Activated CD4-positive, alpha-beta T cell treated with anti-CD3 and anti-CD28 coated beads, Interleukin-2, amount 10 ng/mL, durations not matched to agents 24 days and 14 days (primary cell): ENCODE measurements at places on chromosomes 1 and 21.

GRCh38 chr1:20199403-20199802 is 13.1 kb upstream of the PLA2G2C start:
- no peak for DNase-seq

- DNase-seq: no peak
These were observed 42.2 kb downstream of the LRRC53 start for GRCh38 chr1:74470251-74470650.

DNA sequence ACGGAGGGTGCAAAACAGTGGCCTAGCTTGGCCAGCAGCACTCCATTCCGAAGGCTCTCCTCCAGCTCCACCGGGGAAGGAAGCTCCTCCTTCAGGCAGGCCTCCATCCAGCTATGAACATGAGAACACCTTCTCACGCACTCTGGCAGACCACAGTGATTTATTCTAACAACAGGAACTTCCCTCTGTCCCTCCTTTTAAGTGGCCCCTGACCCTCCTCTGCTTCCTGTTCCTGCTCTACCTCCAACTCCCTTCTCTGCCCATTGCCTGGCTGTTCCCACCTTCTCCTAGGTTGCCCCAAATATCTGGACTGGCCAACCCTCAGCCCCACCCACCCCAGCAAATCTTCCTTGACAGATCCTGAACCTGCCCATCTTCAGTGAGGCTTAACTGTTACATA is 5.9 kb downstream of the IQGAP3 start:
- DNase-seq: no peak

GRCh38 chr1:239436286-239436685 is 49.9 kb downstream of the CHRM3 start:
- no peak for DNase-seq

- no peak for DNase-seq
These were observed 156.8 kb upstream of the TNR start for GRCh38 chr1:175900171-175900570.

DNA sequence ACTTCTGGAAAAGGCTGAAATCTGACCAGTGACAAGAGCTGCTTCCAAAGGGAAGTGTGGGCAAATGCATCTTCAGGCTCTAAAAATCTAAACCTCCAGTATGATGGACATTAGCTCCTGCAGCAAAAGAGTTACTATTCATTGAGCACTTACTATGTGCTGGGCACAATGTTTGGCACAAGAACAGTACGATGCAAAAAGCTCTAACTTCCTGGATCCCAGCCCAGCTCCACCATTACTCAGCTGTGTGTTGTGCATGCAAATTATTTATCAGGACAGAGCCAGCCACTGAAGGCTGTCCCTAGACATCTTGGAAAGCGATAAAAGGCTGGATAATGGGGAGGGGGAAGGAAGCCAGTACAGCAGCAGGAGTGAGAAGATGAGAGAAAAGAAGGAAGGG is 143.5 kb downstream of the ELAVL4 start:
- no peak for DNase-seq

DNA sequence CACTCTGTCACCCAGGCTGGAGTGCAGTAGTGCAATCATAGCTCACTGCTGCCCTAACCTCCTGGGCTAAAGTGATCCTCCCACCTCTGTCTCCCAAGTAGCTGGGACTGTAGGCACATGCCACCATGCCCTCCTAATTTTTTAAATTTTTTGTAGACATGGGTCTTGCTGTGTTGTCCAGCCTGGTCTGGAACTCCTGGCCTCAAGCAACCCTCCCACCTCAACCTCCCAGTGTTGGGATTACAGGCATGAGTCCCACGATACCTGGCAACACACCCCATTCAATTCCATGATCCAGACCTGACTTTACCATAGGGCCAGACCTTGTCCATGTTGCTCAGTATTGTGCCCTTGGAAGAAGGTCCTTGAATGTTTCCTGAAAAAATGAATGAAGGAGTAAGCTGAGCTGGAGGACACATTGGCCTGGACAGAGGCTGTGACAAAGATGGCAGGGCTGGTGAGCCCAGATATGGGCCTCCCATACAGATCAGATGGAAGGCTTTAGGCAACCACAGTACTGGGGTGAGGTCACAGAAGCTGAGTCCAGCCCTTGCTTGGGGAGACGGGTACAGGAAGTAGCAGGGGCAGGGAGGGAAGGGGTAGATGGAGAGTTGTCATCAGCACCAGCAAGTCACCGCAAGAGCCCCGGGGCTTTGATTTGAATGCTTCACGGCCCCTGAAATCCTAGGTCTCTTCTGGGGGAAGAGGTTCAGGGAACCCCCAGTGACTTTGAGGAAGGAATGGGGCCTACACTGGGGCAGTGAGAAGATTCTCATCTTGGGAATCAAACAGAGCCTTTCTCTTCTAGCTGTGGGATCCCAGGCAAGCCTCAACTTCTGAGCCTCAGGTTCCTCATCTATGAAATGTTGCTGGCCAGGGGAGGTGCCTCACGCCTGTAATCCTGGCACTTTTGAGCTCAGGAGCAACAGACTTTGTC is 40.1 kb upstream of the DMBX1 start:
- no peak for DNase-seq

GRCh38 chr21:32929633-32930038 is 96.1 kb upstream of the OLIG2 start:
- DNase-seq: no peak

DNA sequence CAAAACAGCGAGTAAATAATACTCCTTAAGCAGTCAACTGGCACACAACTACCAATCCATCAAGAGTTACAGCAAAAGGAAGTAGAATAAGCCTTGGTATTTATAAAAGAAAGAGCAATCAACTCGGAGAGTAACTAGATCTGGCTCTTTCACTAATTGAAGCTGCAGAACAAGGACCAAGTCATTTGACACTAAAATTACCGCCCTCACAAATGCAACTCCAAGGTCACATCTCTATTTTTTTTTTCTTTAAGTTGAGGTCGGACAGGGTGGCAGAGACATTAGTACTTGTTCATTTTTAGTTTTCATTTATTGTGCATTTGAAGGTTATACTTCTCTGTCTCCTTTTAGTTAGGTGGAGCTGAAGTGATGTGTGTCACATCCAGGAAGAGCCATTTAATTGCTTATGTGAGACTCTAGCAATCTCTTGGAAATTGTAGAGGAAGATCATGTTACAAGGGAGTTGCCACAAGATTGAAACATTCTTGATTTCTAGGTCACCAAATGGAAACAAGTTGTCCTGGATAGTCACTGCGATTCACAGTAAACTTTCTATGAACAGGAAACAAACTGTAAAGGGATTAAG is 138.1 kb upstream of the ADAMTS5 start:
- DNase-seq: no peak

GRCh38 chr1:44808063-44808937 is at the start of gene BTBD19:
Gene BTBD19, plus strand, starts transcription at chr1:44808523. Its CDS starts 298 bp downstream, at chr1:44808821.
- DNase-seq: peak; percentile 75

GRCh38 chr1:199010492-199010891 is 371.7 kb downstream of the PTPRC start:
- DNase-seq: no peak

DNA sequence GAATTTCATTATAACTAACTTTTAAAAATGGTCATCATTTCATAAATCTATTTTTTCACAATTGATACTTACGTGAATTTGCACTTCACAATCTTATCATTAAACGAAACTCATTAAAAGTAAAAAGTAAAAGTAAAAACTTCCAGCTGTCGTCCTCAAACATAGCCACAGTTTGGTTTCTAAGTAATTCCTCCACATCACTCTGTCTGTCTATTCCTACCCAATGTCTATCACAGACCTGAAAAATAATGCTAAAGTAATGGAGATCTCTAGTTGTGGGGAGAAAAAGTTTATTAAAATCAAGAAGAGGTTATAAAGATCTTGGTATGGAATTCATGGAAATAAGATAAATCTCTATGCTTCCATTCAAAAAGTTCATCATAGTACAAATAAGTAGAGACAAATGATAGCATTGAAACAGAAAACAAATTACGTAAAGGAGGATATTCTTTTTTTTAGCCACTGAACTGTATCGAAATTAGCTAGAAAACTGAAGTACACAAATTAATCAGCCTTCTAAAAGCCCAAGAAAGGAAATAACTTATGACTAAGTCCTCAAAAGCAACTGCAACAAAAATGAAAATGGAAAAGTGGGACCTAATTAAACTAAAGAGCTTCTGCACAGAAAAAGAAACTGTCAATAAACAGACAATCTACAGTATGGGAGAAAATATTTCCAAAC is 148.6 kb downstream of the TIAM1 start:
- DNase-seq: no peak

DNA sequence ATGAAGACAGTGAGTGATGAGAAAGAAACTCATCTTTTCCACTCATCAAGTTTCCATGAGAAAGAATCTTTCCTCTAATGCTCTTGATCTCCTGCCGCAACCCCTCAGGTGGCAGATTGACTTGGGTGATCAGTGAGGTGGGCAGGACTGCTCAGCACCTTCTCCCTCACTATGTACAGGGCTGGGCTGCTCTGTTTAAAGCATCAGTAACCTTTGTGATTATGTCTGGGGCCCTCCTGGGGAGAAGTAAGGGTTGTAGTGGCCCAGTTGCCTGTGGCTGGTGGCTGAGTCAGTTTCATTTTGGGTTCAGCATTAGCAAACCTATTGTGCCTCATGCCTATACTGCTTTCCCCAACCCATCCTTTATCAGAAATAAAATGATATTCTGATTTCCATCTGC is 366.0 kb downstream of the TTLL7 start:
- DNase-seq: no peak

- no peak for DNase-seq
These were observed 25.2 kb upstream of the SSX2IP start for GRCh38 chr1:84715342-84716019.

DNA sequence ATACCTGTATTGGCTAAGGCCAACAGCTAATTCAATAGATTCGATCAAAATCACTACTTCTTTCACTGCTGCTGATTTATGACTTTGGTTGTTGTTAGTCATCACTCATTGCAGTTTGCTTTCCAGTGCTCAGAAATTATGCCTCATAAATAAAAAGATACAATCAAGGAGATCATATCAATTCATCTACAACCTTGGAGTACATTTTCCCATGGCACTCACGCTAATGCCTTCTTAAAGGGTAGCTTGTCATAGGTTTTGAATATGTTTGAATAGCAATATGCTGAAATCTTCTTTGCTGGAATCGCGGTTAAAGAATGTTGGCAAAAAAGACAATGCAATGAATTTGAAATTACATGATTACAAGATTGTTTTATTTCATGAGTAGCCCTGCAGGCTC is 89.9 kb downstream of the KCTD3 start:
- no peak for DNase-seq

DNA sequence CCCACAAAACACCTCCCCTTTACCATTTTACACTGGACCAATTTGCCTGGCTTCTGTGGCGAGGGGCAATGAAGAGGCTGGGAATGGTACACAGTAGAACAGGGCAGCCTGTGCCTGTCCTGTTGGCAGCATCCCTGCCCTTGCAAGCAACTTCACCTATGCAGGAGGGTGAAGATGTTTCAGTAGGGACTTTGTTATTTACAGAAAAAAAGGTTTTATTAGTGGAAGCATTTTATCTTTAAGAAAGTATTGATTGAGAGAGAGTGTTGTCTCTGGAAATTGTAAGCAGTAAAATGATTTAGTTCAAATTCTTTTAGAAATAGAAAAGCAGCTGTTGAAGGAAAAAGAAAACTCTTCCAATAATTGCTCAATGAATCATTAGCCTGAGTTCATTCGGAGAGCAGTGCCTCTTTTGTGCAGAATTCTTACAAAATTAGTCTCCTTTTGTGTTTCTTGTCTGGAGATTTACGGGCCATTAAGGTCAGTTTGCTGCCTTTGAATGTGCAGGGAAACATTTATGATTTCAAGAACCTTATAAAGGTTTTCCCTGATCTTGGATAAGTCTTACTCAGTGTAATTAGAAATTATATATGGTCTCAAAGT is 49.1 kb downstream of the HHAT start:
- DNase-seq: no peak

- DNase-seq: no peak
These were observed 67.3 kb downstream of the VCAM1 start for GRCh38 chr1:100786870-100787269.

- DNase-seq: no peak
These were observed 28.9 kb upstream of the GPR37L1 start for GRCh38 chr1:202093858-202094257.

GRCh38 chr1:219176168-219176567 is 2.5 kb downstream of the LYPLAL1 start:
- no peak for DNase-seq

- peak; percentile 40 for DNase-seq
These were observed 47.4 kb downstream of the CLCA4 start for GRCh38 chr1:86594284-86594770.

- DNase-seq: no peak
These were observed 82.2 kb downstream of the FMN2 start for GRCh38 chr1:240173836-240174235.

DNA sequence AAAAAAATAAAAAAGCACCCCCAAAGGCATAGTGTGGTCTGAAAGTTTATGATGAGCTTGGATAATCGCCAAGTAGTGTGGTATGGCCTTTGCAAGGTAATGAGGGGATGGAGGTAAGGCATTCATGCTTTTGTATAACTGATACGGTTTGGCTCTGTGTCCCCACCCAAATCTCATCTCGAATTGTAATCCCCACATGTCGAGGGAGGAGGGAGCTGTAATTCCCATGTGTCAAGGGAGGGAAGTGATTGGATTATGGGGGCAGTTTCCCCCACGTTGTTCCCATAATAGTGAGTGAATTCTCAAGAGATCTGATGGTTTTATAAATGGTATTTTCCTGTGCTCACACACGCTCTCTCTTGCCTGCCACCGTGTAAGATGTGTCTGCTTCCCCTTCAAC is 215.5 kb downstream of the NFIA start:
- DNase-seq: no peak

DNA sequence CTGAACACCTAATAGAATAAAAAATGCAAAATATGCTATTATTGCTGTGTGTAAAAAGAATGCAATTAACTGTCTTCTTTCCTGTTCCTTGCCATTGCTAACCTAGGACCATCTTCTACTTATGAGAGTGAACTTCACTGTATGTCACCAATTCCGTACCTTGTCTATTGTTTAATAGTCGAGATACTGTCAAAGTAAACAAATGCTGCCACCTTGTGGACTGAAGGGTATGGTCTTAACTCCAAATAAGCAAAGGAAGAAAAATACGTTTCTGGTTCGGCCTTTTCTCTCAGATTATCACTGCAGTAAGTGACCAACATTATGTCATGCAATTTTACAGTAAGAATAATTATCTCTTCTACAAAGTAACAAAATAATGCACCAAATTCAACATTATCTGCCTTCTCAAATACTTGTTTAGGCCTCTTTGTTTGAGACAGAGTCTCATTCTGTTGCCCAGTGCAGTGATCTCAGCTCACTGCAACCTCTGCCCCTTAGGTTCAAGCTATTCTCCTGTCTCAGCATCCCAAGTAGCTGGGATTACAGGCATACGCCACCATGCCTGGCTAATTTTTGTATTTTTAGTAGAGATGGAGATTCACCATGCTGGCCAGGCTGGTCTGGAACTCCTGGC is 133.4 kb downstream of the COP1 start:
- peak; percentile 73 for DNase-seq

GRCh38 chr21:44525391-44526095 is 14.5 kb downstream of the KRTAP10-1 start:
- DNase-seq: no peak

DNA sequence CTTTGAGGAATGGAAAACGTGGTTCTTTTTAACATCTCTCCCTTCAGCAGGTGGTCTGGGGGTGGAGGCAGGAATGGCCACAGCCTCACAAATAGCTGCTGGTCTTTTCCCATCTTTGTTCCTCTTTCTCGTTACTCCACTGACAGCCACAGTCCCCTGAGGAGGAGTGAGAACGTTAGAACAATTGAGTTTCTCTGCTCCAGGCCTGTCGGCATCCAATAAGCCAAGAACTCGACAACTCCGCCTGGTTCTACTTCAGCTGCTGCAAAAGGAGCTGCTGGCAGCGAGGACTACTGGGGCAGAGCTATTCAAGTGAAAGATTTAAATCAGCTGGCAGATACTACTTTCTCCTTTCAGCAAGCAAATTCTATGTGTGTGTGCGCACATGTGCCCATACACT is 169.5 kb upstream of the GALNT2 start:
- DNase-seq: peak; percentile 24
